ENCODE measurements at places on chromosomes 7 and 10. TPM values are rescaled to one million over a fixed set of nuclear protein-coding genes. Genes with fewer than 3 reads are reported as not detected.

PRDX3 gene
- 76.7 TPM for total RNA-seq

COL1A2 gene
- total RNA-seq = 321 TPM

DNA sequence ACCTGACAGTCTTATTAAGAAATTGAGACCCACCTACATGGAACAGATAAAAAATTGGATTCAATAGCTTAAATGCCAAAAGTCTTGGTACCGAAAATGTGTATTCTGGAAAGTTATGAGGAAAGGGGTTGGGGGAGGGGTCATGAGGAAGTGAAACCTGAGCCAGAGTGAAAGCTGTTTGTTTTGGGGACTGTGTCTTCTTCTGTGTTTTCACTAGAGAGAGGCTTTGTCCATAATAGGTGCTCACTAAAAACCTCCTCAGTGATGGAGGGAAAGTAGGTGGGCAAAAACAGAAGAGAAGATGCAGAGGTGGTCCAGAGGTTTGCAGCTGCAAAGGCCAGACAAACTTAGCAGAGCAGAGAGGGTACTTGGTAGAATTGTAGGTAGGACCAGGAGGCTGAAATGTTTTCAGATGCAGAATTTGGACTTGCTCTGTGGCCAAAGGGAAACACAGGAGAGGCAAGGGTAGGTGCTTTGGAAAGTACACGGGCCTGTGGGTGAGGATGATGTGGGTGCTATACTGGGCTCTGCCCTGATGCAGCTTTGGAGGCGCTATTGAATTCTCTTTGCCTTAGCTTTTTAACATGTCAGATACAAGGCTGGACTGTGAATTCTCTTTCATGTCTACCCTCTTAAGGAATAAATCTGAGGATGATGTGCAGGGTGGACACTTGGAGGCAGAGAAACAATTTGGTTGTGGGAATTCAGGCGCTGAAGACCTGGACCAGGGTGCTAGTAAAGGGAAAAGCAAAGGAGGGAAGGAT lies 254.6 kb downstream of the PTEN start:
- H3K4me3 ChIP-seq = no peak overlapping the region
- no peaks in the 10 kb centered on the region for H3K36me3 ChIP-seq
- peaks cover 9% of the 10 kb centered on the region for H3K4me1 ChIP-seq
- no peak overlapping the region for H3K27ac ChIP-seq
- DNase-seq = no peak

- H3K27ac ChIP-seq = peak overlapping the region; percentile 97
- peaks cover 29% of the 10 kb centered on the region for H3K4me1 ChIP-seq
- peak; percentile 75 for DNase-seq
- H3K36me3 ChIP-seq = peaks cover 5% of the 10 kb centered on the region
Observed at GRCh38 chr7:5420067-5420880, 3.4 kb downstream of the TNRC18 start.

DNA sequence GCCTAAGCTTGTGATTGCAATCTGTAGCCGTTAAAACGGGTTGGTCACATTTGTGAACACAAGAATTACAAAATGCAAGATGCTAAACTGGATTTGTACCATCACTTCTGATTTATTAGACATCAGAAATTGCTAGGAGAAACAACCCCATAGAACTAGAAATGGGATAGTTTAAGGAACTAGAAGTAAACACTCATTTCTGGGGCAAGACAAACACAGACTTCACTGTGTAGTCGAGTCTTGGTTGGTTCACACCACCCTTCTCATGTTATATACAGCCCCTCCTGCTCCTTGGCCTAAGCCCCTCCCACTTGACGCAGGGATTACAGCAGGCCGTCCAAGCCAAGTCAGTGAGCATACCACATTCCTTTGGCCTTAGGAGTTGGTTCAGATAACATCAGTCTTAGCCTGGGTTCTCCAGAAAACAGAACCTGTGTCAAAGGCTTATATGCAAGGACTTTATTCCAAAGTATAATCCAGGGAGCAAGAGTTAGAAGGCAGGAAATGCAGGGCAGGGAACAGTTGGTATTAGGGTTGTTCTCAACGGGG lies 2.0 kb upstream of the NRAP start:
- H3K27ac ChIP-seq = no peak overlapping the region
- no peaks in the 10 kb centered on the region for H3K4me1 ChIP-seq
- H3K4me3 ChIP-seq = no peak overlapping the region
- H3K36me3 ChIP-seq = no peaks in the 10 kb centered on the region

- no peak for DNase-seq
- H3K27ac ChIP-seq = no peak overlapping the region
- H3K27me3 ChIP-seq = no peaks in the 10 kb centered on the region
- no peaks in the 10 kb centered on the region for H3K4me1 ChIP-seq
- no peak overlapping the region for H3K4me3 ChIP-seq
Observed at GRCh38 chr7:20064974-20065862, 152.0 kb downstream of the MACC1 start.

DNA sequence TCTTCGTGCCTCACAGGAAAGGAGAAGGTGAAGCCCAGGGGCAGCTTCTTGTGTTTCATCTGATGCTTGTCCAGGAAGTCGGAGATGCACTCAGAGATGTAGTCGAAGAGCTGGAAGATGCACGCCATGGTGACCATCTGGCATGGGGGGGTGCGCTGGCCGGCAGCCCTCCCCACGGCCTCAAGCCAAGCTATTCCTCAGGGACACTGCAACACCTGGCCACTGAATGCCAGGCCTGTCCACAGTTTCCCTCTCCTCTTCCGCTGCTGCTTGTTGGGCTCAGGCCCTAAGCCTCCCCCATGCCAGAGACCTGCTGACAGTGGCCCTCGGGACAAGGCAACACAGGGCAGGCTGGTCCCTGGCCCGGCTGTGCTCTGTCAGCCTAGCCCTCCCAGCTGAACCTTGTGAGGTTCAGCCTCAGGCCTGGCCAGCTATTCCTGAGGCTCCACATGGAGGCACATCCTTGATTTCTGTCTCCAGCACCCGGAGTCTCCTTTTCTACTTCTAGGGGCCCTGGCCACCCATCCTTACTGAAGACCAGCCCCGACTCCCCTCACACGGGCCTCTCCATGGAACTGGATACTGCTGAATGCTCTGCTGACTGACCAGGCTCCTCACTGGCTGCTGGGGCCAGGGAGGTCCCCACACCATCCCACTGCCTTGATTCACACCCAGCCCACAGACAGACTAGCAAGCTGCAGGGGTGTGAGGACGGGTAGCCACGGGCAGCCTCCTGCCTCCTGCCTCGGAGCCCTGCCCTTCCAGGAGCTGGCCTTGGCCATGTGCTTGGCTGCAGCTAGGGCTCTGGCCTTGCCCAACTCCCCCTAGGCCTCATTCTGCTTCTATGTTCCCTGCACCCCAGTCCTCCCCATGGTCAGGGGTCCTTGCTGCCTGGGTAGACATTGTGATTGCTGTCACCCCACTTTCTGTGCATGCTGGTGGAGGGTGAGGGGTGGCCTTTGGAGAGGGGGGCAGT lies 10.1 kb upstream of the MYL7 start:
- H3K4me3 ChIP-seq = no peak overlapping the region
- no peaks in the 10 kb centered on the region for H3K4me1 ChIP-seq
- no peak for DNase-seq
- no peaks in the 10 kb centered on the region for H3K36me3 ChIP-seq
- H3K27ac ChIP-seq = no peak overlapping the region

- DNase-seq = peak; percentile 46
- no peak overlapping the region for H3K27ac ChIP-seq
- no peaks in the 10 kb centered on the region for H3K27me3 ChIP-seq
- no peak overlapping the region for H3K4me3 ChIP-seq
- no peaks in the 10 kb centered on the region for H3K4me1 ChIP-seq
Observed at GRCh38 chr7:149830997-149831740, 7.0 kb upstream of the ZNF862 start.

- H3K4me1 ChIP-seq = peaks cover 20% of the 10 kb centered on the region
- H3K4me3 ChIP-seq = peak within 1 kb of the TSS; percentile 83
- DNase-seq = peak; percentile 97
- H3K27ac ChIP-seq = peak within 1 kb of the TSS; percentile 97
- H3K36me3 ChIP-seq = no peaks in the 10 kb centered on the region
Observed at GRCh38 chr10:27240212-27241009, at the start of gene ACBD5. Gene ACBD5 (minus strand): TSS chr10:27240797. CDS start chr10:27240688, 109 bp downstream.

DNA sequence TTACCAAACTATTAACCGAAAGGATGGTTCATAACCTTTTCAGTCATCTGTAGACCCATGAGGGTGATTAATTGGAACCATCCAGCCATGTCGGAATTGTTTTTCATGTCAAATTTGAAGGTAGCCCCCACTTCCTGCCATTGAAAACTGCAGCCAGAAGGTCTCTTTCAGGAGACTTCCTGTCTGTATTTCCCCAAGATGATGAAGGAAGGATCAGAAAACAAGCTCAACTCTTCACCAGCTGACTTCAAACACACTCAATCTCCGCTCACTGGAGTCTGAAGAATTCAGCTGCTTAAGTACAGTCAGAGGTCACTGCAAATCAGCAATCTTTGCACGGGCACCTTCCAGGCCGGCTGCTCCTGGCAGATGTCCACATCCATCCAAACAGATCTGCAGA lies 291.7 kb upstream of the NPVF start:
- no peaks in the 10 kb centered on the region for H3K4me1 ChIP-seq
- DNase-seq = no peak
- no peaks in the 10 kb centered on the region for H3K27me3 ChIP-seq
- no peaks in the 10 kb centered on the region for H3K36me3 ChIP-seq
- H3K4me3 ChIP-seq = no peak overlapping the region
- H3K27ac ChIP-seq = no peak overlapping the region

- no peaks in the 10 kb centered on the region for H3K36me3 ChIP-seq
- H3K4me3 ChIP-seq = no peak overlapping the region
- H3K27ac ChIP-seq = no peak overlapping the region
- no peaks in the 10 kb centered on the region for H3K27me3 ChIP-seq
- DNase-seq = no peak
Observed at GRCh38 chr7:121960678-121961077, 87.7 kb downstream of the PTPRZ1 start.

- H3K4me3 ChIP-seq = no peak overlapping the region
- no peaks in the 10 kb centered on the region for H3K36me3 ChIP-seq
- H3K27ac ChIP-seq = no peak overlapping the region
- peaks cover 19% of the 10 kb centered on the region for H3K4me1 ChIP-seq
- no peak for DNase-seq
- no peaks in the 10 kb centered on the region for H3K27me3 ChIP-seq
Observed at GRCh38 chr7:100588438-100588837, 2.3 kb downstream of the FBXO24 start.

DNA sequence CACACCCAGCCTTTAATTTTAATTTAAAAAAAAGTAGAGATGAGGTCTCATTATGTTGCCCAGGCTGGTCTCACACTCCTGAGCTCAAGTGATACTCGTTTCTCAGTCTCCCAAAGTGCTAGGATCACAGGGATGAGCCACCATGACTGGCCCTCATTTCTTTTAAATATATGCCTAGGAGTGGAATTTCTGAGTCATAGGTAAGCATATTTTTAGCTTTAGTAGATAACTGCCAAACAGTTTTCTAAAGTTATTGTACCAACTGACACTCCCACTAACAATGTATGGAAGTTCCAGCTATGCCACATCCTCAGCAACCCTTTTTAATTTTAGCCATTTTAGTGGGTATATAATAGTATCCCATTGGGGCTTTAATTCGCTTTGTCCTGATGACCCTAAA lies 13.8 kb upstream of the PPIF start:
- no peaks in the 10 kb centered on the region for H3K4me1 ChIP-seq
- no peak for DNase-seq
- no peaks in the 10 kb centered on the region for H3K27me3 ChIP-seq
- no peak overlapping the region for H3K4me3 ChIP-seq

GRCh38 chr10:74868392-74868977 lies 42.1 kb downstream of the KAT6B start:
- H3K4me1 ChIP-seq = peaks cover 12% of the 10 kb centered on the region
- no peaks in the 10 kb centered on the region for H3K27me3 ChIP-seq
- no peak overlapping the region for H3K4me3 ChIP-seq
- no peaks in the 10 kb centered on the region for H3K36me3 ChIP-seq
- H3K27ac ChIP-seq = no peak overlapping the region
- no peak for DNase-seq

DNA sequence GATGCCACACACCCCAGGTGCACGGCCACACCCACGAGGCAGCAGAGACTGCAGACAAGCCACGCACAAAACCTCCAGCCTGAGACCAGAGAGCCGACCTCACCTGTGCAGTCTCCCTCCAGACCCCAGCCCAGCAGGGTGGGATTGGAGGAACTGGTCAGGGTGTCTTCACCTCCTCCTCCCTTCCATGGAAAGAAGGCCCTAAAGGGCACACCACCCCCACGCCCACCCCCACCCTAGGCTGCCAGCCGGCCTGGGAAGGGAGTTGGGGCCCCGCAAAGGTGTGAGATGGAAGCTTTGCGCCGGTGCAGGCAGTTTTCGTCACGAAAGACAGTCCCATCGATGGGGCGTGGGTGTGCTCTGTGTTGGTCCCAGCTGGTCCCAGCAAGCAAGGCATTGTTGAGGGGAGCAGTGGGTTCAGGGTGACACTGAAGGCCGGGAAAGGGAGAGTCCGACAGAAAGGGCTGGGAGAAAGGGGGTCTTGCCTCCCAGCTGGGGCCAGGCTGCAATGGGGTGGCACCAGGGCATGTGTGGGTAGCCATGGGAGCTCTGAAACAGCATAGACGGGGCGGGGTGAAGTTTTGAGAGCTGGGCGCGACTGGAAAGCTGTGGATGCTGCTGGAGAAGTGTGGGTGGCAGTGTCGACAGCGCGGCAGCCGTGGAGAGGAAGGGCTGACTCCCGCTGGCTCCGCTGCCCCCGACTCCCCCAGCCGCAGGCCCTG lies 349.2 kb downstream of the GLRX3 start:
- DNase-seq = no peak
- no peak overlapping the region for H3K4me3 ChIP-seq
- no peaks in the 10 kb centered on the region for H3K27me3 ChIP-seq
- H3K27ac ChIP-seq = no peak overlapping the region
- no peaks in the 10 kb centered on the region for H3K4me1 ChIP-seq
- no peaks in the 10 kb centered on the region for H3K36me3 ChIP-seq

DNA sequence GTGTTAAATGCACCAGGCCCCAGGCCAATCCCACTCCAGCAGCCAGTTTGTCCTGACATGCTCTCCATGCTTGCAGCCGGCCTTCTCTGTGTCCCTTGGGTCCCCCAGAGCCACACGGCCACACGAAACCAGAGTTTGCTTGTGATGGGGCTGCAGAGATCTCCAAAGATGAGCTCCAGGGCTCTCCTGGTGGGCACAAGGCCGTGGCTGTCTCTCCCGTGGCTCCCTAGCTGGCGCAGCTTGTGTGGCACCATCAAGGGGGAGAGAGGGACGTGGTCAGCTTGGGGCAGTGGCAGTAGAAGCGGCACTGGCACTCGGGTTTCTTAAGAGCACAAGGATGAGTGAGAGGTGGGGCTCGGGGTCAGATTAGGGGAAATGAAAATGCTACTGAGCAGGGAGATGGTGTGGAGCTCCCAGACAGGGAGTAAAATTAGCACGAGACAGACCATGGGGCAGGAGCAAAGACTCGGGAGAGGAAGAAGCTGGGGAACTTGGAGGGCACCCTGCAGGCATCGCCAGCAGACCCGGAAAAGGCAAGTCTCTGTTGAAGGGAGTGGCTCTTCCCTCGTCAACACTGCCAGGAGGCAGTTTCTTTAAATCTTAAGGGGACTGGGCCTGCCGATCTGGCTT lies 572.5 kb upstream of the FOXK1 start:
- H3K27me3 ChIP-seq = no peaks in the 10 kb centered on the region
